ENCODE measurements at places on chromosomes 7 and 10.

DNA sequence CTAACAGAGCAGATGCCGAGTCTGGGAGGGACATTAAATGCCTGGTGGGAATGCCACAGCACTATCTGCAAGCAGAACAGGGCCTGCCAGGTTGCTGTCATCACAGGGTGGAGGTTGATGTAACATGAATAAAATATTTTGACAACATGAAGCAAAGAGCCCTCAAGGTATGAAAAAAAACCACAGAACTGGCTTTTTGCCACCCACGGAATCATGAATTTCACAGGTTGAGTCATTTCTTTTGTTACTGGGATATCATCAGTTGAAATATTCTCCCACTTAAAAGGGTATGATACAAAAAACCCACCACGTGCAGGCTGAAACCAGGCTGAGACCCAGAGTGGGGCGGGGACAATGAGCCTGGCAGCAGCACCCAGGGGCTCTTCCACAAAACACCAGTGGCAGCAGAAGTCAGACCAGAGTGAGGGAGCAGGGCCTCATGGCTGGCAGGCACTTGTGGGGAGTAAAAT, 220.1 kb downstream of the TNS3 start:
- peak; percentile 24 for DNase-seq

GRCh38 chr7:26153823-26154783, 2.1 kb downstream of the NFE2L3 start:
- no peak for DNase-seq

- DNase-seq, result no peak
These were observed 17.3 kb downstream of the ZNF775 start for GRCh38 chr7:150396426-150396825.

DNA sequence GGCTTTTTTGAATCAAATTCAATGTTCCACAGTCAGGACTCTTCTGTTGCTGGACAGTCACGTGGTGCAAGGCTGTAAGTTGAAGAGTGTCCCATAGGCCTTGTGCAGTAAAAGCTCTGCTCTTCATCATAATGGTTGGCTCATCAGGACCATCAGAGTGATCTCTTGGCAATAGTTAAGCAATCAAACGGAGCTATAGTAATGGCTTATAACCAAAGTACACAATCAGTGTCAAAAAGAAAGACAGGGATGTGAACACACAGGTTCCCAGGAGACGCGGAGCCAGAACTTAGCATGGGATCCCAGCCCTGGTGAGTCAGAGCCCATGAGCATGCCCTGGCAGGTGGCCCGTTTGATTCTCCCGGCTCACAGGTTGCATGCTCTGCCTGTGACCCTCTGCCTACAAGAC, 10.8 kb upstream of the GPNMB start:
- DNase-seq, result no peak

DNA sequence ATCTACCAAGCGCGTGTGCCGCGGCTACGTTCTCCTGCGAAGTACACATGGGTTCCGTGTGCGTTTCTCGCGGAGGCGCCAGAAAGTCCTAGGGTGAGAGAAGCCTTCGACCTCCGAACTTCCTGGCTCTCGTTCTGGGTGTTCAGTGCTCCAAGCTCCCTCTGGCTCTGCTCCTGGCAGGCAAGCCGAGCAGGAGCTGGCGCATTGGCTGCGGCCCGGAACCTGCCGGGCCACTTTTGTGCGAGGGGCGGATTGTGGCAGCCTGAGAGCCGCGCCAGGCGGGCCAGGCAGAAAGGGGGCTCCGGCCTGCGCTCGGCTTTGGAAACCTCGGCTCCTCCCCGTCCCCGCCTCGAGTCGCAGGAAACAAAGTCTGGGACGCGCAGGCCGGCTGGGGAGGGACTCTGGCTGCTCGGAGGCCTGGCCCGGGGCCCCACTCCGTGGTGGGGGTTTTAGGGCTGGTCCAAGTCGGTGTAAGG, 9.6 kb downstream of the EMX2 start:
- no peak for DNase-seq

DNA sequence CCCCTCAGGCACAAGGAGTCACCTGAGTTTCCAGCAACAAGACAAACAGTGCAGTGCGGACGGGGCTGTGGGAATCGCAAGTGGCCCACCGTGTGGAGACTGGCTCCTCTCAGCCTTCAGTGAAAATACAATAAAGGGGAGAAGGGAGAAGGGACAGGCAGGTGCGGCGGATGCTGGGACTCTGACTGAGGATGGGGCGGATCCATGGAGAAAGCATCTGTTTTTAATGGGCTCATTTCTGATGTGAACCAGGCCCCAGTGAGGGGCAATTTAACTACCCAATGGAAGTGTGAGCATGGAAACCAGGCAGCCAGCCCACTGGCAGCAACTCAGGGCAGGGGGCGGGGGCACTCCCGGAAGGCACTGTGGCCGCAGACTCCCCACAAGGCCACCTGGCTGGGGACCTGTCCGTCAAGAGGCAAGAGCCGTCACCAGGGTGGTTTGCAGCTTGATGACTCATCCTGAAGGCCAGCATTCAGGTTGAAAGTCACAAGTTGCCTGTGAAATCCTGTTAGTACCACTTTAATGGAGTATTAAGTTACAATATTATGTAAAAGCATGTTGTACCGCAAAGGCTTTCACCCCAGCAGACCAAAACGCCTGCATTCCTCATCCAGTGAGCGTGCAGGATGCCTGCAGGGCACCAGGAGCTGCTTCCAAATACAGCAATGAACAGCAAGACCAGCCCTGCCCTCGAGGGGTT, 476.4 kb downstream of the PTPRN2 start:
- DNase-seq, result no peak

- DNase-seq, result no peak
These were observed 110.8 kb downstream of the TPK1 start for GRCh38 chr7:144725070-144725469.

DNA sequence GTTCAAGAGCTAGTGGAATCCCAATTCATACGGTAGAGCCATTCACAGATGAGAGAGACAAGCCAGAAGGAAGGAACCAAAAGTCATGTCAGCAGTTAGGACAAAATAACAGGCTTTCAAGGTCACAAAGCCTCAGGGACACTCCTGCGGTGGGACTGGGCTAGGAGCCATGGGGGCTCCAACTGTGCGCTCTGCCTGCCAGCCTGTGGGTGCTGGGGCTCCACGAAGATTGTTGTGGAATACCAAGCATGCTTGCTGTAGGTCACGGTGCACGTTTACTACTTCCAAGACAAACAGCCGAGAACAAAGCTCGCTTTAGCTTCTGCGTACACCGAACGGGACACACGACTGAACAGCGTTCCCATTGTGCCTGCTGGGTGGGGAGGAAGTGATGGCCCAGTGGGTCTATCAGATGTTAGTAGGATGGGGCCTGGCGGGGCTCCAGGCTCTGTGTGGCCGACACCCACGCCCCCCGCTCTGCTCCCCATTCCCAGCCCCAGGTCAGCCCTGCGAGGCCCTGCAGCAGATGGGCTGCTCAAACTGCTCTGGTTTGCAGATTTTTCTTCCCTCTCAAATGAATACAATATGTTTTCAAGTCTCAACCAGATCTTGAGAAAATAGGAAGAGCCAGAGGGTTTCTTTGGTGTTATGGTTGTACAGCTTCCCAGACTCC, 158.9 kb downstream of the EGFR start:
- no peak for DNase-seq

- peak; percentile 28 for DNase-seq
These were observed 535 bp downstream of the BTRC start for GRCh38 chr10:101354328-101355071.

GRCh38 chr10:51700228-51700817, 928 bp upstream of the CSTF2T start:
- no peak for DNase-seq

DNA sequence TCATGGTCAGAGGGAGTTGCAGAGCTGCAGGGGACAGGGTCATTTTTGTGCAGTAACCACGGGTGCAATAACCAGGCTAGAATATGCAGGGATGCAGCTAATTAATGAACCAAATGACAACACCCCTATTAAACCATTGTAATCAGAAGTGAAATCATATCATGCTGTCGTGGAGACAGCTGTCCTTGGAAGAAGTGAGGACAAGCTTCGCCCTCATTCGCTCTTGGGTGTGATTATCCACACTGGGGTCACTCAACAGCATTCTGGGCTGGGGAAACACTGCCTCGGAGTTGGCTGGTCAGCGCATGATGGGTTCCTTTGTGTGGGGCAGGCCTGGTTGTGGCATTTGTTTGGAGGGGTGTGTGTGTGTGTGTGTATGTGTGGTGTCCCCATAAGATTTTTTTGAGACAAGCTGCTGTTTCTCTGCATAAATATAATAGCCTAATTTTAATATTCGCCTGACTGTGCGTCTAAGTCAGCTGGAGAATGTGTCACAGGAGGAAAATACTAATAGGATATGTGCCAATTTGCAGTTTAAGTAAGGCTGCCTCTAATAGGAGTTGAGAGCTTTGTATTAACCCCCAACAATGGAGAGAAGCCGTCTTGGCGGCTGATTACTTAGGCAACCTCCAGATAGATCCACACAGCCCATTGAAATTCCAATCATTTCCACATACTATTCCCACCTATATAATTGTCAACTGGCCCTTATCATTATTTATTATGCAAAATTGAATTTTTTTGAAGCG, 149.4 kb downstream of the DNAJB6 start:
- DNase-seq, result no peak

- no peak for DNase-seq
These were observed 115.8 kb upstream of the CARD11 start for GRCh38 chr7:3159445-3159844.

- no peak for DNase-seq
These were observed 110.8 kb downstream of the PLXNA4 start for GRCh38 chr7:132465516-132465915.

- DNase-seq, result no peak
These were observed 301.3 kb upstream of the NFE2L3 start for GRCh38 chr7:25850735-25851134.

- no peak for DNase-seq
These were observed 432.6 kb downstream of the SDK1 start for GRCh38 chr7:3733541-3734140.

- DNase-seq, result no peak
These were observed 4.1 kb downstream of the MRPL43 start for GRCh38 chr10:100982916-100983830.

DNA sequence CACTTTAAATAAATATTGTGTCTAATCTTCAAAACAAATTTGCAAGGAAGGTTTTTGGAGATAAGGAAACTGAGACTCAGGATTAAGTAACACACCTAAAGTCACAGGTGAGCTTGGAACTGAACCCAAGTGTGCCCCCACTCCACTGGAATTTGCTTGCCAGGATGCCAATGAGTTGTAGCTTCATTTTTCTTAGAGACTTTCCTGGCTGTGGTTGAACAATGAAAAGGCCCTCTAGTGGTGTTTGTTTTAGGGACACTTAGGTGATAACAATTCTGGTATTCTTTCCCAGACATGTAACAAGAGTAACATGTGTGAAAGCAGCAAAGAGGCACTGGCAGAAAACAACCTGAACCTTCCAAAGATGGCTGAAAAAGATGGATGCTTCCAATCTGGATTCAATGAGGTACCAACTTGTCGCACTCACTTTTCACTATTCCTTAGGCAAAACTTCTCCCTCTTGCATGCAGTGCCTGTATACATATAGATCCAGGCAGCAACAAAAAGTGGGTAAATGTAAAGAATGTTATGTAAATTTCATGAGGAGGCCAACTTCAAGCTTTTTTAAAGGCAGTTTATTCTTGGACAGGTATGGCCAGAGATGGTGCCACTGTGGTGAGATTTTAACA, 1.5 kb downstream of the IL6 start:
- no peak for DNase-seq

DNA sequence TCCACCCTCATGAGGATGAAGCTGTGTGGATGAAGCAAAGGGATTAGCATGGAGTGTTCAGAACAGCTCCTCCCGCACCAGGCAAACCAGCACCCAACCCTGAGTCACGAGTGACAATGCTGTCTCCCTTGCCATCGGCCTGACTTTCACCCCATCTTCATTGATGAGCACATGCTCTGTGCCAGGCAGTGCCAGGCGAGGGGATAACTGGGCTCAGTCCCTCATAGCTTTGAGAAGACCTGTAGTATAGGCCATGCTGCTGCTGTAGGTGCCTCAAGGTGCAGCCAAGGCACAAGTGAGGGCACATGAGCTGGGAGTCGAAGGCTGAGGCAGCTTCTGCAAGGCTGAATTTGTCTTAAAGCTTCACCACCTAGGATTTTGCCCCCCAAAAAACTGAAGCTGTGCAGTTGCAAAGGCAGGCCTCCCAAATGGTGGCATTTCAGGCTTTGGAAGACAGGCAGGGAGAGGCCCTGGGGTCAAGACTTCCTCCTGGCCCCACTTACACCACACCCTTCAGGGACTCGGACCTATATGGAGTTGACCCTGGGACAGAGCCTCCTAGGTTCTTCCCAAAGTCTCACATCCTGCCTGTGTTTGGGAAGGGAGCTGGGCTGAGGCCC, 54.2 kb upstream of the GDF10 start:
- no peak for DNase-seq

DNA sequence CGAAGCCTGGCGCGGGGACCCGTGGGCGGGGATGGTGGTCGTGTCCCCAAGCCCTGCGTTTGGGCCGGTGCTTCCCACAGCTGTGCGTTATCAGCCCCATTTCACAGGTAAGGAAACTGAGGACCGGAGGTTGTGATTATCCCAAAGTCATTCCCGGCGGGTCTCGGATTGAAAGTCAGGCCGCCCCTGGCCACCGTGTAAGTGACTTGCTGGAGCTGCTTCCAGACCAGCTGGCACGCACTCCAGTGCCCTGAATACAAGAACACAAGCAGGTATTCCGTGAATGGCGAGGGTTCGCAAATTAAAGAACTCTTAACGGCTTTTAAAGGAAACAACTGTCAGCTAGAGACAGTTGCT, 675 bp upstream of the ATE1 start:
- no peak for DNase-seq

GRCh38 chr7:36006636-36007229, 146.3 kb upstream of the EEPD1 start:
- DNase-seq, result no peak

GRCh38 chr7:34718867-34719266, 60.8 kb downstream of the NPSR1 start:
- no peak for DNase-seq

DNA sequence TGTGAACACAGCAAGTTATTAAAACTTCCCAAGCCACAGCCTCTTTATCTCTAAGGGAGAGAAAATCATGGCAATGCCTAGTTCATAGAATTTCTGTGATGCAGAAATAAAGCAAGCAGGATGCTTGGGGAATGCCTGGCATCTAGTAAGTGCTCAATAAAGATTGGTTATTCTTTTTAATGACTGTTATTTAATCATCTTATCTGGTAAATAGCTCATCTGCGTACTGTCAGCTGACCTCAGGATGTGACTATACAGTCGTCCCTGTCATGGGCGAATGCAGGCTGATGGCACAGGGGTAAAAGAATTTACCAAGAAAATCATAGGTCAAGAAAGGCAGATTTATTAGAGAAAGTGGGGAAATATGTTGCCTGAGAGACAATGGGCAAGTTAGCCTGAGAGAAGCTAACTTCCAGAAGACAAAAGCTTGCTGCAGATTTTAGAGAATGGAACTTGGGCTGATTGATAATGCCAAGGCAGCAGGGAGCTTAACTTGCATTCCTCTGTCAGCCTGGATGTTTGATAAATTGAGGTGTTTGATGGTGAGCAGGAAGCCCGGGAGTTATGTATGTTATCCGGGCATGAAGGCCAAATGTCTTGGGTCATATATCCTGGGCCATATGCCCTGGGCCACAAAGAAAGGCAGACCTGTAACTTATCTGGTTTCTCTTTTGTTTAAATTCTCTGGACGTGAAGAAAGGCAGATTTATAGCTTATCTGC, 126.0 kb downstream of the KCNMA1 start:
- no peak for DNase-seq

All from stimulated activated CD4-positive, alpha-beta T cell treated with anti-CD3 and anti-CD28 coated beads, TNF-alpha, amount 100 ng/mL, for 48 hours (primary cell).